ENCODE measurements at places on chromosomes 12 and 14. TPM values are rescaled to one million over a fixed set of nuclear protein-coding genes. Genes with fewer than 3 reads are reported as not detected.

- no peak for DNase-seq
Measured at GRCh38 chr12:131836714-131837397, 8.7 kb downstream of the MMP17 start.

- DNase-seq: peak; percentile 24
Measured at GRCh38 chr12:113048716-113049127, 7.8 kb upstream of the DTX1 start.

DNA sequence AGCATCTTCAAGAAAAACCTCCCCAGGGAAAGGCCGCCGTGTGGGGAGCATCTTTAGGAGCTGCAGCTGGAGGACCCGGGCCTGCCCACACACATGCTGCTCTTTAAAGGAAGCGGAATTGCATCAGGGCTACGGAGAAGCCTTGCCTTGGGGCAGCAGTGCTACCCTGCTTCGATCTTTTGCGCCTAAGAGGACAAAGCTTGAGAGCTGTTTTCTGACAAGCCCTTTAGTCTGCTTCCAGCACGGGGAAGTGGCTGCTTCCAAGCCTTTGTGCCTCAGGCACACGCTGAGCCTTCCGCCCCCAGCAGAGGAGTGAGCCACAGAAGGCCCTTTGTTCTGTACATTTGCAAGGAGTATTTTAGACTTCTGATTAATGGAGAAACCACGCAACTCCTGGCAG, 31.5 kb downstream of the COA8 start:
- DNase-seq: peak; percentile 80

DNA sequence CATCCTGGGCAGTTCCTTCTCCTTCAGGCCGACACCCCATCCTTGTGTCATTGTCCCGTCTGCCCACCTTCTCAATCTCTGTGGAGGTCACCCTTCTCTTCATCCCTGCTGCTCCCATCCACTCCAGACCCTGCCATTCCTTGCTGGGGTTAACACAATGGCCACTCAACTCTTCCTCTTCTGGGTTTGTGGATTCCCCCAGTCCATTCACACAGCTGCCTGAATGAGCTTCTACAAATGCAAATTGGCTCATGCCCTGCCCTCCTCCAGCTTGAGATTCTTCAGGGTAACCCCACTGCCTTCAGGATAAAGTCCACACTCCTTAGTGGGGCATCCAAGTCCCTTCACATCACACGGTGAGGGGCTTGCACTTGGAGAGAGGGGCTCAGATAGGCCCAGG, 17.2 kb upstream of the PRMT8 start:
- no peak for DNase-seq

Gene CCDC38
- 0.16 TPM for total RNA-seq

- no peak for DNase-seq
Measured at GRCh38 chr14:50795142-50795541, 35.8 kb downstream of the NIN start.

DNA sequence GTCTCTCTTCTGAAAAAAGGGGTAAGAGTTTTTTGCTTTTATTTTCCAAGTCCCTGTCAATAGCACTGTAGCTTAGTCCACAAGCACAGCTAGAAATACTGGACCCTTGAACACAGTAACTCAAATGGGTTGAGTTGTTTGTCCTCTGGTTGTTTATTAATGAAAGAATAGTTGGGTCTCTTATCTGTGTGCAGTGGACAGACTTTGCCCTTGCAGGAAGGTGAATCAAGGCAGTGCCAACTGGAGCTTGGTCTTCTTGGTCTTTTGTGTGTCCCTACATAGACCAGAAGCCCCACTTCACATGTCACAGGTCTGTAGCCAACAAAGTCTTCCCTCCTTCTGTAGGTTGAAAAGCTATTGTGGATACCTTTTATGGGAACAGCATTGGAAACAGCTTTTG, 322.0 kb downstream of the AACS start:
- no peak for DNase-seq

Gene COX8C
- not detected for total RNA-seq

DNA sequence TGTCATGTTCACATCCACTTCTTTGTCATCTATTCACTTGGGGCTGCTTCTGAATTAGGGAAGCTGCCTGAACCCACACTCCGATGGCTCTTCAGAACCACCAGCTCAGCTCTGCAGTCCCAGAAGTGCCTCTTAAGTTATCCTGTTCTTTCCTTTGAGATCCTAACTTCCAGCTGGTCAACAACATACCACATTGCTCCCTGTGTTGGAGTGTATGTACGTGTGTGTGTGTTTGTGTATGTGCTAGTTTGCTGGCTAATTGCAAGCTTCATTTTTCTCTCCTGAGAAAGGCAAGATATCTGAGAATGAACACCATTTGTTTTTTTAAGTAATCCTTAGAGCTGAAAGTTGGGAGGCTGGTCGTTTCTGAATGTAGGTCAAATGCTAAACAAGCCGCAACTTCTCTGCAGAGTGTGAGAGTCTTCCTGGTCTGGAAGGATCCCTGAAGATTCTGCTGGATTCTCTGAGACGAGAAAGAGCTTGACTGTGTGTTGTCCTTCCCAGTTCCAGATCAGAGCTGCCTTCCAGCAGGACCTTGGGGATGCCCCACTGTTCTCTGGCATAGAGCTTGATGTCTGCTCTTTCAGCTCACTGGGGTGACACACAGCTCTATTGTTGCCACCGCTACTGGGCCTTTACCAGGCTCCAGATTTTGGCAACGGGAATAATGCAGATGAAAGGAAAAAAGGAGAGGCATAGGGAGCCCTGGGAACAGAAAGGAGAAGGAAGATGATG, 839 bp downstream of the GSG1 start:
- peak; percentile 74 for DNase-seq

Gene AHSA1
- total RNA-seq: 79.1 TPM

Gene HCAR1
- 0.78 TPM for total RNA-seq

GRCh38 chr12:27162229-27162537, 79.8 kb upstream of the C12orf71 start:
- DNase-seq: no peak

DNA sequence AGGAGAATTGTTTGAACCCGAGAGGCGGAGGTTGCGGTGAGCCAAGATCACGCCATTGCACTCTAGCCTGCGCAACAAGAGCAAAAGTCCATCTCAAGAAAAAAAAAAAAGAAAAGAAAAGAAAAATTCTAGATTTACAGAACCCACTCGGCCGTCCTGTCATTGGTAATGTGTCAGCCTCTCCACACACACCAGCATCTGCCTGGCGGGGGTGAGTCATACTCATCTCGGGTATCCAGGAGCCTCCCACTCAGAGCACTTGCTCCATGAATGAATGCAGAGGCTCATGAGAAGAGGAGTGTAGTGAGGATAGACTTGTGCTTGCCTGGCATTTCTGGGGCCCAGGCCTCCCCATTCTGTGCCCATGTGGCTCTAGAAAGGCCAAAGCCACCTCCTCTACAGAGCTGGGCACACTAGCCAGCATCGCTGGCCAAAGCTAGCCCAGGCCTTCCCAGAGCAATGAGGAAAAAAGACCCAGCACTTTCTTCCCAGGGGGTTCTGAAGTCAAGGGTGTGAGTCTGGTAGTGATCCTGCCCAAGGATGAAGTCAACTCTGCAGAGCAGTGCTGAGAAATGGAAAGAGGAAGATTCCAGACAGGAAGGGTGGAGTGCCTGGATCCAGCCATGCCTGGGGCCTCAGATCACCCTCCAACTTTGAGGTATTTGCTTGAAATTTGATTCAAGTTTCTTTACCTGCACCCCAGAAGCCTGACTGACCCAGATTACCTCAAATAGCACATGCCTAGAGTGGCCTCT, 31.2 kb upstream of the KLC1 start:
- DNase-seq: peak; percentile 75

GRCh38 chr12:5817246-5817645, 127.8 kb downstream of the ANO2 start:
- no peak for DNase-seq

DNA sequence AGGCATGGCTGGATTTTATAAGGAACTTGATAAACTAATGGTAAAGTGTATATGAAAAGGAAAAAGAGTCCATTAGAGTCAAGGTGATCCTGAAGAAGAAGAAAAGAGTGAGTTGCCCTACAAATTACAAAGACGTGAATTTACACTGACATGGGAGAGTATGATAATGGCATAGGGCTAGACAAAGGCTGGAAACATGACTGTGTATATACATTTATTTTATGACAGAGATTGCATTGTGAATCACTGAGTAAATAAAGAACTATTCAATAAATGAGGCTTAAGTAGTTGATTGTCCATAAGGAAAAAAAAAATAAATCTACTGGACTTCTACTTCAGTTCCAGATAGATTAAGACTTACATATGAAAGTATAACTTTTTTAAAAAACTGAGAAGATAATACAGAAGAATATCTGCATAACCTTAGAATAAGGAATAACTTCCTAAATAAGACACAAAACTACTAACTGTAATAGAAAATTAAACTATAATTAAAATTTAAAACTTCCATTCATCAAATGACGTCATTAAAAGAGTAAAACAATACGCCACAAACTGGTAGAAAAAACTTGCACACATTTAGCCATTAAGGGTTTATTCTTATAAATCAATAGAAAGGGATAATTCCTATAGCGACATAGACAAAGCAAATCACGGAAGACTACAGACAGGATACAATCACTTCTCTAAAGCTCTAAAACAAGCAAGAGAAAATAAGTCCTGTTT, 278.5 kb downstream of the NOVA1 start:
- no peak for DNase-seq

DNA sequence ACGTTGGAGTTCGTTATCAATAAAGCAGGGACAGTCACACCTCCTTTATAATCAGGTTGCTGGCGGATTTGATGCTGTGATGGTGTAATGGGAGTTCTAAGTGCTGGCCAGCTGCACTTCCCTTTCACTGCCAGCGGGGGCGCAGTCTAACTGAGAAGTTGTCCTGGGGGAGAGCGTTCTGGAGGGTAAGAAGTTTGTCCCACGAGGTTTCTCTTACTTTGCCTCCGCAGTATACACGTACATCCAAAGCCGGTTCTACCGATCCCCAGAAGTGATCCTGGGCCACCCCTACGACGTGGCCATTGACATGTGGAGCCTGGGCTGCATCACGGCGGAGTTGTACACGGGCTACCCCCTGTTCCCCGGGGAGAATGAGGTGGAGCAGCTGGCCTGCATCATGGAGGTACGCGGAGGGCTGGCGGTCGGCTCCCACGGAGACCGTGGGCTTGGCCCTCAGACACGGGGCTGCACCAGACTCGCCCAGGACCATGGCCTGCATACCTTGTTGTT, 42.7 kb downstream of the DYRK4 start:
- DNase-seq: peak; percentile 71

Gene GLIPR1L1
- total RNA-seq: not detected

GRCh38 chr12:84397263-84397662, 515.3 kb downstream of the SLC6A15 start:
- no peak for DNase-seq

GRCh38 chr12:27060740-27061139, 21.6 kb downstream of the C12orf71 start:
- no peak for DNase-seq

Gene DDN
- 9.2 TPM for total RNA-seq

GRCh38 chr12:84397846-84398245, 514.8 kb downstream of the SLC6A15 start:
- DNase-seq: no peak

GRCh38 chr12:82627799-82628198, 58.9 kb upstream of the TMTC2 start:
- DNase-seq: no peak

- no peak for DNase-seq
Measured at GRCh38 chr12:85530456-85530855, 250.4 kb downstream of the ALX1 start.

Gene TAS2R7
- 1.1 TPM for total RNA-seq

DNA sequence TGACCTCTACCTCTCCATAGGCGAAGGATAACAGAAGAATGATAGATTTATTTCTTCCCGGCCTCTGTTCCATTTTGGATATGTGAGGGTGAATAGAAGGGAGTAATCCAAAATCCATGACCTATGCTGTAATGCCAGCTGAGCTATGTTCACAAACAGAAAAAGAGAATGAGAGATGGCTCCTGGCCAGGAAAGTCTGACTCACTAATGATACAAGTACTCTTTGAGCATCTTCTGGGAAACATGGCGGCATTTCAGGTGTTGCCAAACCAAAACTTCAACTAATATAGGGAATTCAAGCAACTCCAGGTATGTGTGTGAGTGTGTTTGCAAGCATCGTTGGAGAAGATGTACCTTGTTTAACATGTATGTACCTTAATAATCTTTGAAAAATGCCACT, 55.1 kb downstream of the MED13L start:
- no peak for DNase-seq

- no peak for DNase-seq
Measured at GRCh38 chr12:102954134-102954533, 3.3 kb upstream of the ASCL1 start.

DNA sequence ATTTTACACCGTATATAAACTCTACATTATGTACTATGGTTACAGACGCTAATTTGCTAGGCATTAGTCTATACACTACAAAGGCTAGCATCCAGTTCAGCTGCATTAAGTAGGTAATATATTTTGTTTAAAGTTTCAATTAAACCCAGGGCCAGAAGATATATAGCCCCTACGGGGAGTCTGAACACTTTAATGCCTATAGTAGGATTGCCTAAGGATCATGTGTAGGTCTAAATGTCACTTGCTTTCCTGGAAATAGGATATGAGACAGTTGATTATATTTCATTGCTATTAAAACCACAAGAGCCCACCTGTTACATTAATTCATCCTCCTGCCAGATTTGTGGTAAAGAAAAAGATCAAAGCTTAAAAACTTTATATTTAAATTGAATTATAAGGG, 286.9 kb downstream of the TMTC2 start:
- DNase-seq: no peak

DNA sequence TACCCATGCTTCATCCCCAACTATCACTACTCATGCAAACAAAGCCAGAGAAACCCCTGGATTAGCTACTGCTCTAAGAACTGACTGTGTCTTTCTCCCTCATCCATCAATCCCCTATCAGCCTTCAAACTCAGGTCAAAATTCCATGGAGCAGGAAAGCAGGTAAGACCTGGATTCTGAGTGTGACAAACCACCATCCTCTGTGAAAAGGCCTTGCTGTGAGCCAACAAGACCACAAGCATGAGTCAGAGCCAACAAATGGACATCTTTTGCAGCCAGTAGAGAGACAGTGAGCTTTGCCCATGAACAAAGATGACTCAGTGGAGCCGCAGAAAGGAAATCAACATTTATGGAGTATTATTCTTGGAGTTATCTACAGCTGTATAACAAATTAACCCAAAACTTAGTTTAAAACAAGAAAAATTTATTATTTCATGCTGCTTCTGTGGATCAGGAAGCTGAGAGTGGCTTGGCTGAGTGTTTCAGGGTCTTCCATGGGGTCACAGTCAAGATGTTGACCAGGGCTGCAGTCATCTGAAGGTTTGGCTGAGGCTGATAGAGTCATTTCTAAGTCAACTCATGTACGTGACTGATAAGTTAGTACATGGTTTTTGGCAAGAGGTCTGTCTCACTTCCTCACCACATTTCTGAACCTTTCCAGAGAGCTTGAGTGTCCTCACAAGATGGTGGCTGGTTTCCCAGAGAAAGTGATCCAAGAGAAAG, 61.1 kb downstream of the PITPNM2 start:
- no peak for DNase-seq

Gene RPGRIP1
- total RNA-seq: 0.16 TPM

Gene SAMD15
- total RNA-seq: 8.1 TPM

- peak; percentile 46 for DNase-seq
Measured at GRCh38 chr14:99192028-99192621, 79.9 kb downstream of the BCL11B start.

- no peak for DNase-seq
Measured at GRCh38 chr12:97513950-97514349, 51.3 kb downstream of the RMST start.

- no peak for DNase-seq
Measured at GRCh38 chr12:15206831-15207389, 14.3 kb downstream of the RERG start.

GRCh38 chr12:25063873-25064628, 115.2 kb upstream of the BCAT1 start:
- DNase-seq: no peak

GRCh38 chr12:108856428-108857157, 790 bp downstream of the SSH1 start:
- peak; percentile 41 for DNase-seq

Measured in occipital lobe (tissue), 3 donors.